ENCODE measurements at places on chromosomes 7 and 10.

DNA sequence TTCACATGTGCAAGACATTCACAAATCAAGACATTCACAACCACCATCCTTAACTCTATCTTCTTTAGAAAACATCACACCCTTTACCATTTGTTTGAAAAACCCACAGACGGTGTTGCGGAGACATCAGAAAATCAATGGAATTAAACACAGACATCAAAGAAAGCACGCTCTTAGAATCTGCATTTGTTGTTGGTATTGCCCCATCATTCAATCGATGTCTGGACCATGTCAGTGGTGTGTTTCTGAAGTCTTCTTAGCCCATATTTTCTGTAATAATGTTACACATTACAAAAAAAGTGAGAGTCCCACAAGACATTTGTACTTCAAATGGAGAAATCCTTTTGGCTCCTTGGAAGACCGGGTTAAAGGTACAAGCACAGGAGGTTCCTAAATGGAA lies 173.9 kb upstream of the AOAH start:
- DNase-seq, result no peak

GRCh38 chr10:128777342-128777741 lies 651.1 kb upstream of the MKI67 start:
- DNase-seq, result no peak

GRCh38 chr10:3631291-3631690 lies 153.7 kb downstream of the KLF6 start:
- DNase-seq, result no peak

GRCh38 chr10:59057345-59057744 lies 119.1 kb upstream of the PHYHIPL start:
- no peak for DNase-seq

DNA sequence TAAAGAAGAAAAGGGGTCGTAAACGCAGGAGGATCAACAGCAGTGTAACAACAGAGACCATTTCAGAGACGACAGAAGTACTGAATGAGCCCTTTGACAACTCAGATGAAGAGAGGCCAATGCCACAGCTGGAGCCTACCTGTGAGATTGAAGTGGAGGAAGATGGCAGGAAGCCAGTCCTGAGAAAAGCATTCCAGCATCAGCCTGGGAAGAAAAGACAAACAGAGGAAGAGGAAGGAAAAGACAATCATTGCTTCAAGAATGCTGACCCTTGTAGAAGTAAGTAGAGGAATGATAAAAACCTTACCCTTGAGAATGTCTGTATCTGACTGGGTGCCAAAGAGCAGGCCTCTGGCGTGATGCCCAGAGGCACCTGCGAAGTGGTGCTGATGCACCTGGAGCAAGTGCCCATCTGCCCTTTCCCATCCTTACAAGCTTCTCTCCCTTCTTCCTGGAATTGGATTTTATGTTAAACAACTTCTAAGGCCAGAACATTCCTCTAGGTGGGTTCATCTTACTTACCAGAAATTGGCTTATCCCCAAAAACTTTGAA lies 86.4 kb upstream of the SAMD8 start:
- no peak for DNase-seq

DNA sequence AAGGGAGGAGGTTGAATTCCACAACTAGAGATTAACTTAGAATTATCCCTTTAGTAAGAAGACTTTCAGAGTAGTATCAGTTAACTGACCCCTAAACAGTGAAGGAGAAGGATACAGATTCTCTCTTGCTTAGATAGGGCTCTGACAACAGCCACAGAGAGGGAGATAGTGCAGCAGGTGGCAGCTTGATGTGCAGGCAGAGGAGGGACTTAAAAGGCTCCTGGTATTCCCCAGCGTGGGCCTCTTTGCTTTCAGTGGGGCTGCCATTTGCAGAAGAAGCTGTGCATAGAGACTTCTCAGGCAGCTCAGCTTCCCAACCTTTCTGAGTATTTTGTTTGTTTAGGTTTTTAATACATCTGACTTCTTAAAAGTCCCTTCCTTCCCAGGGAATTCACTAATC lies 16.0 kb downstream of the FZD1 start:
- no peak for DNase-seq

- no peak for DNase-seq
These were observed 225.0 kb downstream of the CELF2 start for GRCh38 chr10:11242443-11243387.

DNA sequence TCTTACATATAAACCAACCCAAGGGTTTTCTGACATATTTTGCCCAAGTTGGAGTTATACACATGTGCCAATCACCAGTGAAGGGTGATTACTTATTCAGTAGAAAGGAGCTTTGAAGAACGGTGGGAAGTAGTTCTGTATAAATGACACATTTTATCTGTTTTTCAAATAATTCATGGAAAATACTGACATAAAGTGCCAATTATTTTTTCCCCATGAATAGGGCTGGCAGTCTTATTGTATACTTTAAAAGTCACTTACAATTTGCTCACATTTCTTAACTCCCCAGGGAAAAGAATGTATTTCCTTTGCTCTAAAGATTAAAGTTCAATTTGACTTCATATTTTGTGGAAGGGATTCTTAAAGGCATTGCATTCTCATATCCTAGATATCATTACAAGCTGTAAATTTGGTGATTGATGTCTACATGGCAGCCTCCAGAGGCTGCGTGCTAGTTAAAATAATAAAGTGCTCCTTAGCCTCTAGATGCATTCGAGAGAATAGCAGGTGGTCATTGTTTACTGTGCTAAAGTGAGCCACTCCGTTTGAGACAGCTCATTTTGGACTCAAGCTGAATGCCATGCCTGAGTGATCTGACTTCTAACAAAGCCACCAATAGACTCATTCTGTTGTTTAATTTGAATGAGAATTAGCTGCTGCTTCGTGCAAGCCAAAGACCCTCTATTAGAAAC lies 148.8 kb upstream of the NRP1 start:
- DNase-seq, result no peak

DNA sequence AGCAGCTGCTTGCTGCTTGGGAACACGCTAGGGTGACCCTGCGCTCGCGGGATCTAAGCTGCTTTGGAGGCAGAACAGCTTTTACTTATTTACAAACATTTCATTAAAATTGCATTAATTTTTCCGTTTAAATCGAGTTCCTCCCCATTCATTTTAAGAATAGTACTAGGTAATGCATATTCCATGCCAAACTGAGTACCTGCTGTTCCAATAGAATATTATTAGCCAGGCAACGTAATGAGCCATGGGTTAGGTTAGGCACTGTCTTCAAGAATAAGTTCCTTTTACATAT lies 860 bp downstream of the EXOC6 start:
- DNase-seq, result no peak

GRCh38 chr10:48788554-48788953 lies 103.9 kb downstream of the WDFY4 start:
- no peak for DNase-seq

DNA sequence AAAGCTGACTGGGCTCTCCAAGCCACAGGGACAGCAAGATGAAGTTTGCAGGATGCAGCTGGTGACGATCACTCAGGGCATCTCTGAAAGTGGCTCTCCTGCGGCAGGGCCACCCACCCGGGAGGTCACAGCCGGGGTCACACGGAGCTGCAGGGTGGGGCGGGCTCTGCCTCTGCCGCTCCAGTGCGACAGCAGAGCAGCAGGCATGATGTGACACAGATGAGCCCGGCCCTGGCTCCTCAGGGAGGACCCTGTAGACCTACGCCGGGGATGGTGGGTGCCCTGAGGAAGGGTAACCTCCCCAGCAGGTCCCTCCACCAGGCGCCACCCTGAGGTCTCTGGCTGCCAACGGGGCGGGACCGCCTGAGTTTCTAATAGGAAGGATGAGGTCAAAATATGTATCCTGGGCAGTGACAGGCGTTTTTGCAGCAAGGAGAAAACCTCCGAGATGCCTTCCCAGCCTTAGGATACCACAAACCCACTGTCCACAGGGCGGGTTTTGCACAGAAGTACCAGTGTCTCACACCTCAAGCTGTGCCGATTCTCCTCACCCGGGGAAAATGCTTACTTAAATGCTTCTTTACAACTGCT lies 114.8 kb upstream of the DIP2C start:
- DNase-seq, result no peak

GRCh38 chr10:78976825-78977755 lies 91.7 kb upstream of the ZMIZ1 start:
- no peak for DNase-seq

DNA sequence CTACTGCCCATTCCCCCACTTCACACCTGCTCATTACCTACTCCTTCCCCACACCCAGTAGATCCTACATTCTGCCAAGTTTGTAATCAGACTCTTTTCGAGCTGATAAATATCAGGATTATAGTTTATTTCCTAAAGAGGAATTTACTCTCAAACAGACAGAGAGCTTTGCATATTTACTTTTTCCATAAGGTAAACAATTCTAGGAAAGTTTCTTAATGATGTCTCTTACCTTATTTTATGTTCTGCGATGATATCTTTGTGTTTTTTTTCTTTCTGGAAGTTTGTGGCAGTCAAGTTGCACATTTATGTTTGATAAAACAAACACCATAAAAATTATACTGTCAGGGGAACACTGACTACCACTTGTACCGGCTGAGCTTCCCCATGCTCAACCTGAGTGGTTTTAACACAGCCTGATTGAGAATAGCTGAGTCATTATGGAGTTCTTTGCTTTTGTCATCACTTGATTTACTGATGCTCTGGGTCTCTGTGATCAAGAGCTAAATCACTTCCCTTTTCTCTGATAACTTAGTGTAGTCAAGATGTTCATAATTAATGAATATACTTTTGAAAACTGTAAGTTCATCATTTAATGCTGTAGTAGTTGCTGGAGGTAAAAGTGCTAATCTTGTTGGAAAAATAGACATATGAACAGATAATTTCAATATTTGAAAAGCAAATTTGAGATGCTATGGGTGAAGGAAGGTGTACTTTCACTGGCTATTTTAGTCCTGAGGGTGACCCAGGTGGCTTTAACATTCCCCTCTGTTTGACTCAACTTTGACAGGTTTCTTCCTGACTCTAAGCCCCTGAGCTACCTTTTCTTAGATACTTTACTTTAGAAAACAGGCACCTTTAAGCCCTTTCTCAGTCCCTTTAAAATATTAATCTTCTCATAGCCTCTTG lies 1034.5 kb upstream of the LRRTM3 start:
- DNase-seq, result no peak

DNA sequence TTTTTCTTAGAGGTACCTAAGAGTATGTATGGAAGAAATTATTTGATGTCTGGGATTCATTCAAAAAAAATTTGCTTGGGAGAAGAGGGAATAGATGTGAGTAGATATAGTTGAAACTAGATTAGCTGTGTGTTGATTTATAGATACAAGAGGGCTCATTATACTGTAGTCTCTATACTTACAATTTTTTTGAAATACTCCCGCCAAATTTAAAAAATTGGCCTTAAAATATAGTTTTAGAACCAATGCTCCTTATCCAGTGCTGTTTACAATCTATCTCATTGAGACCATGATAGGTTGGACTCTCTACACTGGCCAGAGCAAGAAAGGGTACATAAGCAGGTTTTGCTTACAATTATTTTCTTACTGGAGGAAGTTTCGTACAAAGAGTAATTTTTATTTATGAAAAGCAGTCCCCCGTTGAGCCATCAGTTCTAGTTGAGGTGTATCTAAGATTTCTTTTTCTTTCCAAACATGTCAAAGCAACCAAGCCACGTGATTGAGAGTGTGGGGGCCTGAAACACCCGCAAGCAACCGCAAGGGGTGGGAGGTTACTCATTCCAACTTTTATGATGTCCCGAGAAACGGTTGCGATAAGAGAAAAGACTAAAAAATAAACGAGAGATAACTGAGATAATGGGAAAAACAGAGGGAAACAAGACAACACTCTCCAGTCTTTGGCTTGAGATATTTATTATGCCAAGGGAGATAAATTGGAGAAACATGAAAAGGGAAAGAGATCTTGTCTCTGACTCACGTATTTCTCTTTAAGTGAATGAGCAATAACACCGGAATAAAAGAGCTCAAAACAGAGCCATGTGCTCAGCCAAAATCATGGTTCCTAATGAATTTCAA lies 729.2 kb downstream of the LRMDA start:
- no peak for DNase-seq

GRCh38 chr10:113646336-113647201 lies 17.3 kb downstream of the NRAP start:
- no peak for DNase-seq

GRCh38 chr10:964321-964987 lies 23.8 kb upstream of the GTPBP4 start:
- no peak for DNase-seq

DNA sequence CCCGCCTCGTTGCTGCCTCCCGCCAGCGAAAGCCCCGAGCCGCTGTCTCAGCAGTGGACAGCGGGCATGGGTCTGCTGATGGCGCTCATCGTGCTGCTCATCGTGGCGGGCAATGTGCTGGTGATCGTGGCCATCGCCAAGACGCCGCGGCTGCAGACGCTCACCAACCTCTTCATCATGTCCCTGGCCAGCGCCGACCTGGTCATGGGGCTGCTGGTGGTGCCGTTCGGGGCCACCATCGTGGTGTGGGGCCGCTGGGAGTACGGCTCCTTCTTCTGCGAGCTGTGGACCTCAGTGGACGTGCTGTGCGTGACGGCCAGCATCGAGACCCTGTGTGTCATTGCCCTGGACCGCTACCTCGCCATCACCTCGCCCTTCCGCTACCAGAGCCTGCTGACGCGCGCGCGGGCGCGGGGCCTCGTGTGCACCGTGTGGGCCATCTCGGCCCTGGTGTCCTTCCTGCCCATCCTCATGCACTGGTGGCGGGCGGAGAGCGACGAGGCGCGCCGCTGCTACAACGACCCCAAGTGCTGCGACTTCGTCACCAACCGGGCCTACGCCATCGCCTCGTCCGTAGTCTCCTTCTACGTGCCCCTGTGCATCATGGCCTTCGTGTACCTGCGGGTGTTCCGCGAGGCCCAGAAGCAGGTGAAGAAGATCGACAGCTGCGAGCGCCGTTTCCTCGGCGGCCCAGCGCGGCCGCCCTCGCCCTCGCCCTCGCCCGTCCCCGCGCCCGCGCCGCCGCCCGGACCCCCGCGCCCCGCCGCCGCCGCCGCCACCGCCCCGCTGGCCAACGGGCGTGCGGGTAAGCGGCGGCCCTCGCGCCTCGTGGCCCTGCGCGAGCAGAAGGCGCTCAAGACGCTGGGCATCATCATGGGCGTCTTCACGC lies 825 bp downstream of the ADRB1 start:
- no peak for DNase-seq

- DNase-seq, result no peak
These were observed 85.1 kb downstream of the C10orf90 start for GRCh38 chr10:126585249-126586017.

GRCh38 chr7:148772297-148773089 lies 73.8 kb downstream of the CUL1 start:
- DNase-seq, result no peak

DNA sequence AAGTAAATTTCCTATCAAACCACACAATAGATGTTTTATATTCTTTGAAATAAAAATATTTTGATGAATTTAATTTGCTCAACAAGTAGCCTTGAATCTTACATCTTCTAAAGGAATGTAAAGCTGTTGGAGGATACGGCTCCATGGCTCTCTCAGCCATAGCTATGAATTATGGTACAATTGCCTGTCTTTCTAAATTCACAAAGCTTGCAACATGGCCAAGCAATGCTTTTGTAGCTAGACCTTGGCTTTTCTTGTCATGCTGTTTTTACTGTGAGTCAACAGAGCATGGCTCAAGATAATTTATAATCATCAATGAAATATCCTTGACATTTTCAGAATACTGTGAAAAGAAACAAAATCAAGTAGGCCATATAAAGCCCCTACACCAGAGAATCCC lies 286.7 kb downstream of the CACNA2D1 start:
- DNase-seq, result no peak

- DNase-seq, result no peak
These were observed 253.5 kb downstream of the MALRD1 start for GRCh38 chr10:19302117-19302516.
